Astrocyte (in vitro differentiated cells and primary cell): ENCODE measurements at places on chromosomes 4 and X. TPM values are rescaled to one million over a fixed set of nuclear protein-coding genes. Genes with fewer than 3 reads are reported as not detected.

The PABPC1L2A gene
- 0.11 and 0.38 TPM in 2 replicates for total RNA-seq

The ARAP2 gene
- 9.6 and 10.4 TPM in 2 replicates for total RNA-seq

- no peaks in the 10 kb centered on the region for H3K27me3 ChIP-seq
- DNase-seq: no peak
- H3K36me3 ChIP-seq: no peaks in the 10 kb centered on the region
- no peak overlapping the region for H3K4me3 ChIP-seq
- peaks cover 19% of the 10 kb centered on the region for H3K4me1 ChIP-seq
- no peak overlapping the region for H3K27ac ChIP-seq
These were observed 48.8 kb upstream of the FAM9A start for GRCh38 chrX:8849945-8850344.

The SAGE1 gene
- total RNA-seq: not detected in 2 replicates

GRCh38 chrX:97524997-97525396, 641.3 kb downstream of the RPA4 start:
- no peak overlapping the region for H3K27ac ChIP-seq
- peaks cover 7% of the 10 kb centered on the region for H3K4me1 ChIP-seq
- H3K27me3 ChIP-seq: no peaks in the 10 kb centered on the region
- H3K4me3 ChIP-seq: no peak overlapping the region

GRCh38 chr4:113738251-113738650, 23.3 kb downstream of the CAMK2D start:
- H3K27me3 ChIP-seq: no peaks in the 10 kb centered on the region
- H3K36me3 ChIP-seq: no peaks in the 10 kb centered on the region
- no peak overlapping the region for H3K27ac ChIP-seq
- peak; percentile 83 for DNase-seq
- H3K4me3 ChIP-seq: no peak overlapping the region

GRCh38 chr4:53450773-53451172, 73.3 kb downstream of the FIP1L1 start:
- DNase-seq: peak; percentile 10
- H3K27me3 ChIP-seq: no peaks in the 10 kb centered on the region
- no peak overlapping the region for H3K27ac ChIP-seq
- peaks cover 26% of the 10 kb centered on the region for H3K36me3 ChIP-seq
- H3K4me3 ChIP-seq: no peak overlapping the region
- H3K4me1 ChIP-seq: no peaks in the 10 kb centered on the region

The LUZP4 gene
- total RNA-seq: not detected in 2 replicates

The RNF175 gene
- total RNA-seq: 1.0 TPM in 2 replicates

DNA sequence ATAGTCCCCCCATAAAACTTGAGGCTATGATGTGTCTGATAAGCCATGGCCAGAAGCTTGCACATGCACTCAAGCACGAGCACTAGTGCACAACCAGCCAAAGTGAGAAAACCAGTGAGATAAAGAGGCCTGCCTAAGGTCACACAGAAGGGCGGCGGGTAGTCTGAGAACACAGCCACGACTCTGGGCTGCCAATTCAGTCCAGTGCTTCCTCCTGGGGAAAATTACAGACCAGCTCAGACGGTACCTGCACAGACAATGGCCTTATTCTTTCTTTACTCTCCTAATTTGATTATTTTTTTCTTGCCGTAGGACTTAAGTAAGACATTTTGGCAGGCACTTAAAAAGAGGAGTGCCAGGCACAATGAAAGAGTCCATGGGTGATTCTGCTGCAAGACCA, 533.2 kb upstream of the FAT1 start:
- no peak for DNase-seq
- H3K27ac ChIP-seq: no peak overlapping the region
- H3K4me3 ChIP-seq: no peak overlapping the region
- H3K27me3 ChIP-seq: no peaks in the 10 kb centered on the region
- no peaks in the 10 kb centered on the region for H3K4me1 ChIP-seq

GRCh38 chr4:7268941-7269340, 76.6 kb downstream of the SORCS2 start:
- H3K27ac ChIP-seq: no peak overlapping the region
- no peaks in the 10 kb centered on the region for H3K27me3 ChIP-seq
- H3K4me1 ChIP-seq: peaks cover 19% of the 10 kb centered on the region
- no peak overlapping the region for H3K4me3 ChIP-seq
- H3K36me3 ChIP-seq: no peaks in the 10 kb centered on the region

DNA sequence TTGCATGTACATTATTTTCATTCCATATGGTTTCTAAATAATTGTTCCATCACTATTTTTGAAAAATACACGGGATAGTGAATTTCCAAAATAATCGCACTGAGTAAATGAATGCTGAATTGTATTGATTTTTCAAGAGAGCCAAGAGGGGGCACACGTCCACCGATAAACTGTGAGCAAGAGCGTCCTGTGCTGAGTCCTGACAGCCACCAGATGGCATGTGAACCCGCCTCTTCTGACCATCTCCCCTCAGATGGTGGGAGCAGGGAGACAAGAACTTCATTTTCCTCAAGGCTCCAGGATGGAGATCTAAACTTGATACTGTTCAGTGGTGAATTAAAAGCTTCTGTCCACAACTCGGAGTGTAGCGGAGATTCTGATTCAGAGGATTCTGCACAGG, 30.6 kb upstream of the IL9R start:
- no peak overlapping the region for H3K4me3 ChIP-seq
- no peak overlapping the region for H3K27ac ChIP-seq
- no peaks in the 10 kb centered on the region for H3K27me3 ChIP-seq
- no peaks in the 10 kb centered on the region for H3K4me1 ChIP-seq
- H3K36me3 ChIP-seq: no peaks in the 10 kb centered on the region

The PDE6B gene
- 2.8 and 3.7 TPM in 2 replicates for total RNA-seq

DNA sequence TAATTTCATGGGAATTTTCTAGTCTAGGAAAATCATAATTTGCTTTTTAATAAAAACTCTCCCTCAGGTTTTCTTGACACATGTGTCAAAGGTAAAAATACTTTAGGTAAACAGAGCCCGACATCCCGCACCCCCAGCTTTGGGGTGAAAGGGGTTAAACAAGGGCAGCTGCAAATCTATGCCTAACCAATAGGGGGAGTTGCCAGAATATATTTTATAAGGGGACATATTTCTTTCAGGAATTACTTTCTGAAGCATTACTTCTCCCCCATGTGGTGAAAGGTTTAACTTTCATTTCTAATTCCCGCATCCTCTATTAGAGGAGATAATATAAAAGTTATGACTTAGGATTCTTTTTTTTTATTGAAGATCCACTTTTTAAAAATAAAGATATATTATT, 53.9 kb upstream of the HEPH start:
- no peak for DNase-seq
- no peak overlapping the region for H3K4me3 ChIP-seq
- H3K4me1 ChIP-seq: no peaks in the 10 kb centered on the region
- H3K27ac ChIP-seq: no peak overlapping the region

DNA sequence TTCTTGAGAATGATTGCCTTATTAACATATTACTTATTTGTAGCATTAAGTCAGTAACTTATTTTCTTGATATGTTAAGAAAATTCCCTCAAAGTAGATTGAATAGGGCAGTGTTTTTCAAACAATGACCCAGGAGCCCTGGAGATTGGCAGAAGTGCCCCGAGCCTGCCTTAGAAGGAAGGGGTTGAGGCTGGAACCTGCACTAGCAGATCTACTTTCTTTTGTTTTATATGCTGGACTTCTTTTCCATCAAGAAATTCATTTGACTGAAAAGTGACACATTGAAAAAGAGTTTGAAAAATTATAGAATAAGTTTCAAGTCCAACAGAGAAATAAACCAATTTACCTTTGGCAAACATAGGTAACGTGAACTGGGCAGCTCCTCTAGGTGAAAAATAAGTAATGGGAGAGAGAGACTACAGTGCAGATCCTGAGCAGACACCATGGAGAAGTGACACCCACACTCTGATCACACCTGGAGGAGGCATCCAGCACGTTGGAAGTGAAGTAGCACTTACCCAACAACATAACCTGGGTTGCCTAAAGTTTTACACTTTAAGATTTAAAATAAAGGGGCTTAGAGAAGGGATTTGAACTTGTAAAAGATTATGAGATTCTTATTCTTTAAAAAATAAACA, 18.6 kb downstream of the ARSJ start:
- H3K36me3 ChIP-seq: peaks cover 17% of the 10 kb centered on the region
- H3K4me3 ChIP-seq: no peak overlapping the region
- peak overlapping the region; percentile 89 for H3K27ac ChIP-seq
- no peaks in the 10 kb centered on the region for H3K27me3 ChIP-seq
- H3K4me1 ChIP-seq: peaks cover 45% of the 10 kb centered on the region

DNA sequence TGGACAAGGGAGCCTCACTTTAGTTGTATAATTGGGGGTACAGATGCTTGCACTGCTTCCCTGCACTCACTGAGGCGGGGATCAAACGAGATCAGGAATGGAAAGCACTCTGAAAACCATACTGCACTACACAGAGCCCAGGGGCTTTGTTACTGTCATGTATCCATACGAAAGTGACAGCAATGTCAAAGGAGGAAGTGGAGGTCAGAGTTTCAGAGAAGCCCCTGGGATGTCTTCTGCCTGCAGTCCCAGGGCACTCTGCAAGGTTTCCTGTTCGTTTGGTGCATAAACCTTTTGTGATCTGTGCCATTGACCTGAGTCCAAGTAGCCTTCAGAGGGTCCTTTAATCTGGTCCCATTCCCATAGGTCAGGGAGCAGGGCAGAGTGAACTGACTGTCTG, 31.2 kb downstream of the RNF175 start:
- no peaks in the 10 kb centered on the region for H3K4me1 ChIP-seq
- no peaks in the 10 kb centered on the region for H3K27me3 ChIP-seq

The FABP2 gene
- total RNA-seq: not detected in 2 replicates

DNA sequence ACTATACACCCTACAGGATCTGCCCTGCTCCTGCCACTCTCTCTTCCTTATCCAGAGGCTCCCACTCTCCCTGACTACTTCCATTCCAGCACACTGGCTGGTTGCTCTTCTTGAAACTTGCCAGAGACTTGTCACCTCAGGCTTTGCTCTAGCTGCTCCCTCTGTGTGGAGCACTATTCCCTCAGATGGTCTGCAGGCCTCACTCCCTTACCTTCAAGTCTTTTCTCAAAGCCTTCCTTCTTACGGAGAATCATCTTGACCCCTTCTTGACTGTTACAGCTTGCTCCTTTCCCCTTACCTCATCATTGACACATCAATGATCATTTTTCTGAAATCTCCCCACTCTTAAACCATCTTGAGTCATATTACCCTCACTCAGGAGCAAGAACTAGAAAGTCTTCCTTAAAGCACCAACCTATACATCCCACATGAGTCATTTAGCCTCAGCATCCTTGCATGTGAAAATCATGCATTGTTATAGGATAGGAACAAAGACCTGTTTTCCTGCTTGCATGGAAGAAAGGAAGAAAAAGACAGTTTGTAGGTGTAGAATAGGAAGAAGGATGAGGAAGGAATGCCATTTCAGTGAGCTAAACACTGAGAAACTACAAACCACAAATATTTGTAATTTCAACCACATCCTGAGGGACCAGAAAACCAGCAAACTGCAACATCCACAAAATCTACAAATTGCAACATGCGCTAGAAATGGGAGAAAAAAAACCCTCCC, 55.7 kb downstream of the ANTXR2 start:
- no peak overlapping the region for H3K4me3 ChIP-seq
- peaks cover 26% of the 10 kb centered on the region for H3K4me1 ChIP-seq
- H3K36me3 ChIP-seq: peaks cover 21% of the 10 kb centered on the region
- peak; percentile 95 for DNase-seq

DNA sequence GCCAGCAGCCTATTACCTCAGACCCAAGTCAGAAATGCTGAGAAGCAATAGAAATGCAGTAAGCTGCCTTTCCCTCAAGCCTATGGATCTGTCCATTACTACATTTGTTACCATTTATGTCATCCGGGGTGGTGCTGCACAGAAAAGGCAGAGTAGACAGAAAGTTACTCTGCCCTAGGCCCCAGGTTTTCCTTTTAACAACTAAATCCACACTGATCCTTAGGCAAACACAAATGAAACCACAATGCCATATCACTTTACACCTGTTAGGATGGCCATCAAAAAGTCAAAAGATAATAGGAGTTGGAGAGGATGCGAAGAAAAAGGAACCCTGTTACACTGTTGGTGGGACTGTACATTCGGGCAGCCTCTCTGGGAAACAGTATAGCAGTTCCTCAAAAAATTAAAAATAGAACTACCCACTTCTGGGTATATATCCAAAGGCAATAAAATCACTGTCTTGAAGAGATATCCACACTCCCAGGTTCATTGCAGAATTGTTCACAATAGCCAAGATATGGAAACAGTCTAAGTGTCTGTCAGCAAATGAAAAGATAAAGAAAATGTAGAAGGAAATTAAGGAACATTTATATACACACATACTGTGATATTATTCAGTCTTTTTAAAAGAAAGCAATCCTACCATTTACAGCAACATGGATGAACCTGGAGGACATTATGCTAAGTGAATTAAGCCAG, 186.3 kb downstream of the NWD2 start:
- no peaks in the 10 kb centered on the region for H3K27me3 ChIP-seq

DNA sequence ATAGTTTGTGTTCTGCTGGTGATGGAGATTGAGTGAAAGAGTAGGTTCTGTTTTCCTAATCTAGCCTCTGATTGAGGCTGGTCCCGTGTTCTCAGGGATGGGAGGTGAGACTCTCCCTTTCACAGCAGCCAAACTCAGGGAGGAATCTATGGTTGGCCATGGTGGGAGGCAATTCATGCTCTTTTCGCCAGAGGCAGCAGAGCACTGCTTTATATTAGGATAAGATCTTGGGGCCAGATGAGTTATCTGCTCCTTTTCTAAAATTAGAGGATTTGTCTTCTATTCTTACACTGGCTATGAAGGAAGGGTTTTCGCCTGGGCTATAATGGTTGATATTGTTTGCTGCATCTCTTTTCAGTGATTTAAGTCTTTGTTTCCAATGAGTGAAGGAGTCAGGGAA, 63.9 kb upstream of the NLGN4X start:
- no peak overlapping the region for H3K27ac ChIP-seq
- H3K4me3 ChIP-seq: no peak overlapping the region
- no peak for DNase-seq
- no peaks in the 10 kb centered on the region for H3K27me3 ChIP-seq
- no peaks in the 10 kb centered on the region for H3K4me1 ChIP-seq

- no peaks in the 10 kb centered on the region for H3K27me3 ChIP-seq
- no peak for DNase-seq
- H3K4me3 ChIP-seq: no peak overlapping the region
- H3K4me1 ChIP-seq: peaks cover 8% of the 10 kb centered on the region
- no peak overlapping the region for H3K27ac ChIP-seq
- H3K36me3 ChIP-seq: no peaks in the 10 kb centered on the region
These were observed 46.8 kb upstream of the FAM9C start for GRCh38 chrX:13091111-13091765.

- no peaks in the 10 kb centered on the region for H3K36me3 ChIP-seq
- no peak overlapping the region for H3K27ac ChIP-seq
- H3K4me3 ChIP-seq: no peak overlapping the region
- no peaks in the 10 kb centered on the region for H3K27me3 ChIP-seq
These were observed 31.3 kb upstream of the GNRHR start for GRCh38 chr4:67785528-67785927.

The UTP14A gene
- 22.2 and 23.4 TPM in 2 replicates for total RNA-seq
